ENCODE measurements at places on chromosomes 6 and 20.

DNA sequence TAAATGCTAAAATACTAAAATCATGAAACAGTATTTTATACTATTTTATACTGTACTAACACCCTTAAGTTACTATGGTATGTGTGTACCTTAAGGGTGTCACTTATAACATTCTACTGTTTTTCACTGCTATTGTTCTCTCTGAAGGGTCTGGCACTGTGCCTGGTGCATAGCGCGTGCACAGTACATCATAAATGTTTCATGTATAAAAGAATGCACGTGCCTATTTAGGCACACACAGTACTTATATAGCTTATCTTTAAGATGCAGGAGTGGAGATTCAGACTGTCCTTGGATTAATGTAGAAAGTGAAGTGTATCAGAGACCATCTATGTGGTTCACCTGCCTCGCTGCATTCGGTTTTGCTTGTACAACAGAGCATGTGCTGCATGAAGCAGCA lies 64.0 kb upstream of the SGK1 start:
- DNase-seq = no peak

DNA sequence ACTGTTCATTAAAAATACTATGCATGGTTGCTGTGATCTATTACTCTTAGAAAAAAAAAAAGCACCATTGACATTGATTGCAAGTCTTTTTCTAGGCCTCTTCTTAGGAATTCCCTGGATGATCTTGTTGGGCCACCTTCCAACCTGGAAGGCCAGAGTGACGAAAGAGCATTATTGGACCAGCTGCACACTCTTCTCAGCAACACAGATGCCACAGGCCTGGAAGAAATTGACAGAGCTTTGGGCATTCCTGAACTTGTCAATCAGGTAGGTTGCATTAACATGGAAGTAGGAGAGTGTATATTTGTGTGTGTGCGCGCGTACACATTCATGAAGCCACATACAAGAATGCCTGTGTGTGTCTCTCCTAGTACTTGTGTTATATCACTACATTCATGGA lies 140.4 kb downstream of the NCOA3 start:
- no peak for DNase-seq

GRCh38 chr6:56749632-56750151 lies 107.0 kb upstream of the DST start:
- no peak for DNase-seq

DNA sequence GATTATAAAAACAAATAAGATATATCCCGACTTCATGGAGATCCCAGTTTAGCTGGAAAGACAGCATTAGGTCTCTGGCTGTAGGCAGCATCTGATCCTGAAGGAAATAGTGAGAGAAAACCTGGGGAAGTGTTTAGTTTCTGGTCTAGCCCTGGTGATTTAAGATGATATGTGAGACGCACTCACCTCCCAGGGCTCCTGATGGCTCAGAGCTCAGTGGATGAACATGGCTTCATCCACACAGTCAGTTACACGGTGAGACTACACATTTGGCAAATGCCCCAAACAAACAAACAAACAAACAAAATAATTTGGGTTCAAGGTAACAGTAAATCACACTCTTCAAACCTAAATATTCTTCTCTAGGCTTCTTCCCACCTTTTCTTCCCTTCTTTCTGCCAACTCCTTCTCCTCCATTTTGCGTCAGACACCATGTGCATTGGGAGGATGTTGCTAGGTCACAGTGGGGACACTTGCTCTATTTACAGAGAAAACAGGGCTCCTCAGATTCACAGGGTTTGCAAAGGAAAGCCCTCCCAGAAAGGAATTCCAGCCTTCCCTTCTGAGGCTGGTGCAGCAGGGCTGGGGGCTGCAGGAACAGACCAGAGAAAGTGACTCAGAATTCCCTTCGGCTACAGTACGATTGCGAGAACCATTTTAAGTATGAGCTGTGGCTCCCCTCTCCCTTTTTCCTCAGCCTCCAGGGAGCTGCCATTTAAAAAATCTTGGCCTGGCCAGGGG lies 59.6 kb upstream of the SALL4 start:
- no peak for DNase-seq

DNA sequence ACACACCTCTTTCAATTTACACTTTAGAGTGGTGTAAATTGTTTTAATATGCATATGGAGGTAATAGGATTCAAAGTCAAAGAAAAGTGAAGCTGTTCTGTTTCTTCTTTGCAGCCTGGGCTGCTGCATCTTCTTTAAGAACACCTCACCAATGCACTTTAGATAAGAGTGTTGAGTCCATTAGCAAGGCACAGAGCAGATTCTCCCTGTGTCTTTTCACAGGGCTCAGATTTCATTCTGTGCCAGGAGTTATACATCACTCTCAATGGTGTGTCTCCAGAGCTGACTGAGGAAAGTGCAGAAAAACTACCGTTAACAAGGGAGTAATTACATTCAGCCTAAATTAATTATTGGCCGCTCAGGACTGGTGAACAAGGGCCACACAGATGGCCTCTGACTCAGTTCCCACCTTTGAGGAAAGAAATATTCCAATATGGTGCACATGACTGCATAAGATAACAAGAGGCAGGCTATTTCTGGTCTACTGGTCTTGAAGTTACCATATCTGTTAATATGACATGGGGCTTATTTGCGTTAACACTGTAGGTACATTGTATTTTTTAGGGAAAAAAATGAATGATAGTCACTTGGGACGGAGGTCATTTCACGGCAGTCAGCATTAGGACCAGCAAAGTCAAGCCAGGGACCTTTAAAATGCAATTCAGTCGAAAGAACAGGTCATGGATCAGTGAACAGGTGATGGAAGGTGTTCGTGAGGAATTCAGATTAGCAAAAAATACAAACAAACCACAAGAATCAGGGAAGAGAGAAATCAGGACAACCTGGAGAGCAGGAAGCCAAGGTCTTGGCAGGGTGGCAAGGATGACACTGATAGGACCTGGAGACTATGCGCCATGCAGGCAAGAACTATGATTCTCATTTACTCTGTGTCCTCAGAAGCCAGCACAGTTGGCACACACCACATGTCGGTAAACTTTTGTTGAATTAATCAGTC lies 203.7 kb downstream of the TBX18 start:
- no peak for DNase-seq

DNA sequence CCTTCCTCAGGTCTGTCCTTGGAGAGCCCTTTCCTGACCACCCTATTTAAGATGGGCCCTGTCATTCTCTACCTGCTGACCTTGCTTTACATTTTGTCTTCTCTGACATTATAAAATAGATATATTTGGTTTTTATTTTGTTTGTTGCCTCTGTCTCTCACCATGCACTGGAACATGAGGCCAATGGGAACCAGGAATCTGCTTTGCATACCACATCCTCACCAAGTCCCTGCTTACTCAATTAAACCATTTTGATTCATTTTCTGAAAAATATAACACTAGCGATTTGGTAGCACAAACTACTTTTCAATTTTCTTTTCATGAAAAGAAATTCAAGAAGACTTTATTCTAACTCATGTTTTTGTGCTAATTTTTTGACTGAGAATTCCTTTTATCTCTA lies 32.8 kb upstream of the POPDC3 start:
- DNase-seq = no peak

- no peak for DNase-seq
These were observed 3.1 kb downstream of the JAG1 start for GRCh38 chr20:10670501-10671220.

DNA sequence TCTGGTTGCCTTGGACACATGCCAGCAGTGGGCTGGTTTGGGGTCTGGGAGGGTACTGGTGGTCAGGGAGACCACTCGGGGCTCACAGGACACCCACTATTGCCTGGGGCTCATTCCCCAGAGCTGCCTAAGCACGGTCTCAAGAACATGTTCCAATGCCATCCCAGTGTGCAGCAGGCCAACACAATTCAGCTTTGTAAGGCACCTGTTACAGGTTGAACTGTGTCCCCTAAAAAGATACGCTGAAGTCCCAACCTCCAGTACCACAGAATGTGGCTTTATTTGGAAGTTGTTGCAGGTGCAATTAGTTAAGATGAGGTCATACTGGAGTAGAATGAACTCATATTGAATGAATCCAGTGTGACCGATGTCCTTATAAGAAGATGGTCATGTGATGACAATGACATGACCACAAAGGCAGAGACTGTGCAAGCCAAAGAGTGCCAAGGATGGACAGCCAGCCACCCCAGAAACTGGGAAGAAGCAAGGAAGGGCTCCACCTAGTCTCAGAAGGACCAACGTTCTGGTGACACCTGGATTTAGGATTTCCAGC lies 13.5 kb upstream of the MAS1 start:
- DNase-seq = no peak

DNA sequence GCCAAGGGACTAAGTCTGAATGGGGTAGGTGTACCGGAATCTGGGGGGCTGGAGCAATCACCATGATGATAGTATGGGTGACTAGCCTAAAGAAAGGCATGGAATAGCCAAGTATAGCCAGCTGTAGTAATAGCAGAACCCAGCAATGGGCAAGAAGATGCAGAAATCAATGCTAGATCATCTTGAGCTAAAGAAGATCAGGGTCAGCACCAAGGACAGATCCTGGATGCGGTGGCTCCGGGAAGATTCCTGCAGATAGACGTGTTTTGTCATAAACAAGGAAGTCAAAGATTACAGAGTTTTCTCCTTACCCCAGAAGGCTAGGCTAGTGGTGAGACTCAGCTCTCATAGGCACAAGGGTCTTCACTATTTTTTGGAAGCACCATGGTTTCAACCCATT lies 561.6 kb upstream of the CHD6 start:
- DNase-seq = no peak

DNA sequence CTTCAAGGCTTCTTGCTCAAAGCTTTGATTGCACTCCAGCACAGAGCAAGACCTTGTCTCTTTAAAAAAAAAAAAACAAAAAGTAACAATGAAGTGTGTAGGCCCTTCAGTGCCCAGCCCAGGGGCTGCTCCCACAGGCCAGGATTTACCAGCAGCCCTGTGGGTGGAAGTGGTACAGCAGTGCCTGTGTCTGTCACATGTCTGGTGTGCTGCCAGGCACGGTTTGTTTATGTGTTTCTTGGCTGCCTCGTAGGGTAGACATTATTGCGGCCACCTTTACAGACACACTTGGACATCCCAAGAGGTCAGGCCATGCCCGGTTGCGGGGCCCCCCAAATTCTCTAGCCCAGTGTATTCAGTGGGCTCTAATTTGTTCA lies 12.7 kb downstream of the DYNLRB1 start:
- no peak for DNase-seq

DNA sequence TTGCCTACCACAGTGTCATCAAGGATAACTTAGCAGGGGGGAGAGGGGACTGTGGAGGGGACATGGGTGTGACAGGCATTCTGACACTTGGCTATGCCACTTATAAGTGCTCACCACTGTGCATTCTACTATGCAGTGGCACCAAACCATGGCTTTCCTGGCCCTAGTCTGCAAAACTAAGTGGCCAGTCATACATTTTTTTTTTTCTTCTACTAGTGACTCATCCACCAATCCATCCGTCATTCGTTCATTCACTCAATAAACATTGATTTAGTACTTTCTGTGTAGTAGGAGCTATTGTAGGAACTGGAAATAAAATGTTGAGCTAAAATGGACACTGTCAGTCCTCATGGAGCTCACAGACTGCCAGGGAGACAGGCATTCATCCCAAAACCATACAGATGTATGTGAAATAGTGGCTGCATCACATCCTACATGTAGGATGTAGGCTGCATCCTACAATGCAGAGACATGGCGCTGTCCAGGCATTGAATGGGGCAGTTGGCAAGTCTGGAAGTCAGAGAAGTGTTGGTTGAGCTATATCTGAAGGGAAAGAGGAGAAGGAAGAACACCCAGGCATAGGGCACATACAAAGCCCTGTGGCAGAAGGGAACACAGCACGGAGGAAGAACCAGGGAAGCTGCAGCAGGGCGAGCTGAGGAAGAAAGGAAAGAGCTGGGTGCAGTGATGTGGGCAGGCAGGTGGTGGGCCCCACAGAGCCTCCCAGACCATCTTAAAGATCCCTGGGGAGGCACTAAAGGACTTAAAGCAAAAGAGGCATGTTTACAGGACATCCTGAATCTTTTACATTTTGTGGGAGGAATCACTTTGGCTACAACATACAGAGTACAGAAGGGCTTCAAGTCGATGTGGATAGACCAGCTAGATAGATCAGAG lies 224.4 kb downstream of the UST start:
- no peak for DNase-seq

DNA sequence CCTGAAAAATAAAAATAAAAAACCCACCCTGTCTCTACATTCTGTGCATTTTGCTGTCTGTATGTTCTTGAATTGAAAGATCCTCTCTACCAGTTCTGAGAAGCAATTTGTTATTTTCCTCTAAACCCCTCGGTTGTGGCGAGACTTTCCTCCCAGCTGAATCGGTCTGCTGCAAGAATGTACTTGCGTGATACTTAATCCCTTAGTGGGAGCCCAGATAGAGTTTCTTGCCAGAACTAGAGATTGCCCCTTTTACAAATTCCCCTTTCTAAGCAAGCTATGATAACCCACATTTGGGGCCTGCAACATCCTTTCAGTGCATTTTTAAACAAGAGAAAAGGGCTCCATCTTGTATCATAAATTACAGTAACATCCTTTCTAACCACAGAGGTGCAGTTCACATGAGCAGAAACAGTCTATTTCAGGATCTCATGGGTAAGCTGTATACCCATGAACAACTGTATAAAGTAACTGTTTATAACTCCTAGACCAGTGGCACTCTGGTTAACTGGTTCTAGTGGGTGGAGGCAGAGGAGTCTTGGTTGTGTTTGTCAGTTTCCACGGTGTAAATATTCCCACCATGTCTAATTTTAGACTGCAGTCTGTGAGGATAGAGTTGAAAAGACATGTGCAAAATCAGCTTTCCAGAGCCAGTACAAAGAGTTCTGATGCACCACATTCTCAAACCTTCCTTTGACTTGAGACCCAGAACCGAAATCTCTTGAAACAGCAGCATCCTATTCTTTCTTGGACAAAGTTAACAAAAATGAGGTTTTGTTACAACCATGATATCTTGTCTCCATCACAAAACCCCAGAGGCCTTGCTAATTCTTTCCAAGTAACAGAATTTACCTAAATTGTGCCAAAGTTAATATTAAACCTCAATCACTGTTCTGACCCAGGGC lies 113.1 kb upstream of the ZNF217 start:
- no peak for DNase-seq

DNA sequence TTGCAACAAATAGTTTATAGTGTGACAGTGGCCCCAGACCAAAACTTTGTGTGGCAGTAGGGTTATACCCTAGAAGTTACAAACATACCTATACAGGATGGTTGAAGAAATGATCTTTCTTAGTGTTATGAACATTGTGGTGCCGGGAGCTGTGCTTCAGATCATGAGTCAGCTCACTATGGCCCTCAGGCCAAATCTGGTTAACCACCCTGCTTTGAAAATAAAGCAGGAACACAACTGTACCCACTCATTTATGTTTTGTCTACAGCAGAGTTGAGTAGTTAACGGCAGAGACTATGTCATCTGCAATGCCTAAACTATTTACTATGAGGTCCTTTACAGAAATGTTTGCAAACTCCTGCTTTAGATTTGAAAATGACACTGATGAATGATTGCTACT lies 24.3 kb downstream of the AKAP7 start:
- no peak for DNase-seq

DNA sequence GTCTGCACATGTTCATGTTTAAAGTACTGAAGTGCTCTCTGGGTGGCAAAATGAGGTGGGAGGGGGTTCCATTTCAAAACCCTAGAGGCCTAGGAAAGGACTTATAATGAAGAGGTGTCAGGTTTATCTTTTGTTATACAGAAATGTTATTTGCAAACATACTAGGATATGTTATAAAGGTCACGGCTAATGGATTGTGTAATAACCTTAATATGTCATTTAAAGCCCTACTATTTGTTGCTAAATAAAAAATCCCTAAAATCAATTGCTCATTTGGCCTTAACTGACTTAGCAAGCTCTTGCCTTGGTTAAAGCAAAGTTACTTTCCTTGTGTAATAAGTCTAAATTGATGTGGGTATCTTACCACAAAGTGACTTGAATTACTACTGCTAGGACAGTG lies 8.8 kb downstream of the NKX2-4 start:
- DNase-seq = no peak

GRCh38 chr6:139857143-139857542 lies 482.7 kb upstream of the CITED2 start:
- no peak for DNase-seq

All from stimulated activated CD4-positive, alpha-beta T cell treated with anti-CD3 and anti-CD28 coated beads, TNF-alpha, amount 100 ng/mL, for 1 hour (primary cell).